ENCODE measurements at places on chromosomes 7 and 10.
A peak's percentile ranks its signal among the peaks of the same experiment; 100 is the strongest.

DNA sequence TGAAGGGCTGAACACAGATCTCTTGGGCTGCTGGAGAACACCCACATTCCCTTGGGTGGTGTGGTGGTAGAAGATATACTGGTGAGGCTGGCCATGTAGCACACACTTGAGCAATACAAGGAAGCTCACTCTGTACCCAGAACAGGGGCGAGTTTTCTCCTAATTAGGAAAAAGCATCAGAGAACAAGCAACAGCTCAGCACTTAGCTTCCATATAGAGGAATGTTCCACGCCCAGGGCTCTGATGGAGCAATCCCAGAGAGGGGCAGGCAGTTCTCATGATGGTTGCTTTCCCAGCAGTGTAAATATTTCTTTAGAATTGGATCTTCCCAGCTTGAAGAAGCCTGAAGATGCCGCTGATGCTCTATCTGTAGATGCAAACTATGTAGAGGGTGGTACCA lies 21.0 kb upstream of the PNLIP start:
- DNase-seq = no peak

- no peak for DNase-seq
Observed at GRCh38 chr7:132636581-132636980, 60.3 kb upstream of the PLXNA4 start.

GRCh38 chr10:60099998-60100747 lies 193.8 kb upstream of the CCDC6 start:
- no peak for DNase-seq

GRCh38 chr7:151756076-151756731 lies 120.7 kb downstream of the PRKAG2 start:
- DNase-seq = no peak

DNA sequence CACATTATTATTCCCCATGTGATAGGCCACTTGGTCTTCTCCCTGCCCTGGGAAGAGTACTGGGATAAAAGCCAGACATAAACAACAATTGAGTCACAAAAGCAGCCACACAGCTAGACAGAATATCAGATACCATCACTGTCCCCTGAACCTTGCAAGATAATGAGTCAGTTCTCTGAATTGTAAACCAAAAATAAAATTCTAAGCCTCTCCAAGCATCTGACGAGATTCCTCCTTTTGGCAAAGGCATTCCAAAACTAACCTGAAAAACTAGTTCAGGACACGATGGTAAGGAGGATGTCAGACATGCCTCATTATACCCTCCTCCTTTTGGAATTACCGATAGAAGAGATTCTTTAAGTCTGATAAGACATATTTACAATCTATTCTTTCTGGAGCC lies 450.7 kb downstream of the HTR7 start:
- no peak for DNase-seq

DNA sequence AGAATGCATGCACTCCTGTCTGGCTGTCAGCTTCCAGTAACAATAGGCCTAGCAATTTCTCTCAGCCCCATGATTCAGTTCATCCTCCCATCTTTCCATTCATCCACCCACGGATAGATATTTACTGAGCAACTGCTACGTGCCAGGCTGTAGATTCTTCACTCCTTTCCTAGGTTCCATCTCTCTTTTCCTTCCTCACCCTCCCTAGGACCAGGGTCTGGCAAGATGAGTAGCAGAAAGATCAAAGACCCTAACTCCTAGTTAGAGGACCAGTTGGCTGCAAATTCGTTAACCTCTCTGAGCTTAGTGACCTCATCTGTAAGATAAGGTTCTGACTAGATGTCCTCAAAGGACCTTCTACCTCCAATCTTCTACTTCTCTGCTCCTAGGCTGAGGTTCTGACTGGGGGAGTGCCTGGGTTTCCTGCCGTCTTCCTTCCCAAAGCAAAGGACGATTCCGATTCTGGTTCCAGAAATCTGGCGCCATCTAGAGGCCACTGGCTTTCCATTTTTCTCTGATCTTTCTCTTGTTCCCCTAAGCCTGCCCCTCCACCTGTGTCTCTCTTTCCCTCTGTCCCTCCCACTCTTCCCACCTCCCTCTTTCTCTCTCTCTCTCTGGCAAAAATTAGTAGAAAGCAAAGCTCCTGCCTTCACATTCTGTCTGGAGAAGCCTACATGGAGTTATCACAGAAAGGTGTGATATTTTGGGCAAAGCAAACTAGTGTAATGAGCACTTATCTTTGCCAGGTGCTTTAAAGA lies 26.2 kb downstream of the TBATA start:
- peak; percentile 61 for DNase-seq

- no peak for DNase-seq
Observed at GRCh38 chr10:2703953-2704352, 363.4 kb upstream of the PFKP start.

- no peak for DNase-seq
Observed at GRCh38 chr7:123773481-123773880, 24.7 kb upstream of the WASL start.

DNA sequence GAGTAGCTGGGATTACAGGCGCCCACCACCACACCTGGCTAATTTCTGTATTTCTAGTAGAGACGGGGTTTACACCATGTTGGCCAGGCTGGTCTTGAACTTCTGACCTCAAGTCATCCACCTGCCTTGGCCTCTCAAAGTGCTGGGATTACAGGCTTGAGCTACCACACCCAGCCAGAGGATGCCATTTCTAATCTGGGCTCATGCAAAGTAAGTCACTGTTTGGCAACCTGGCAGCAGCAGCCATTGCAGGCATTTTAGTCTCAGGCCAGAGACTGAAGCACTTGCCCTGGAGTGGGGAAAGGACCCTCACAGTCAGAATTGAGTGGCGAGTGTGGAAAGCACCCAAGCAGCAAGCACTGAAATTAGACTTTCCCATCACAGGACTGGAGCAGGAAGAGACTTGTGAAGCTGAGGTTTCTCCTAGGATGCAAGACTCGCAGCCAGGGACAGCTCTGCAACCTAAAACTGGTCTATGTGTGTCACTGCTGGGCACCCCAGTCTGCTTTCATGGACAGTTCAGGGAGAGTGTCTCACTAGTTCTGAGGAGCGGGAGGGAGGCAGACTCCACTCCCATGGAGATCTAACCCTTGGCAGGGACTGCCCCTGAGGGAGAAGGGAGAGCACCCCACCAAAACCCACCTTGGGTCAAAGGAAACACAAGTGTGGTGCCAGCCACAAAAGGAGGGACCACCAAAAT lies 27.6 kb downstream of the SNX13 start:
- DNase-seq = no peak

- DNase-seq = no peak
Observed at GRCh38 chr7:84700563-84701370, 486.1 kb downstream of the SEMA3D start.

GRCh38 chr7:157523766-157524421 lies 187.1 kb downstream of the DNAJB6 start:
- DNase-seq = no peak

- DNase-seq = no peak
Observed at GRCh38 chr10:11012421-11013295, 5.0 kb upstream of the CELF2 start.

DNA sequence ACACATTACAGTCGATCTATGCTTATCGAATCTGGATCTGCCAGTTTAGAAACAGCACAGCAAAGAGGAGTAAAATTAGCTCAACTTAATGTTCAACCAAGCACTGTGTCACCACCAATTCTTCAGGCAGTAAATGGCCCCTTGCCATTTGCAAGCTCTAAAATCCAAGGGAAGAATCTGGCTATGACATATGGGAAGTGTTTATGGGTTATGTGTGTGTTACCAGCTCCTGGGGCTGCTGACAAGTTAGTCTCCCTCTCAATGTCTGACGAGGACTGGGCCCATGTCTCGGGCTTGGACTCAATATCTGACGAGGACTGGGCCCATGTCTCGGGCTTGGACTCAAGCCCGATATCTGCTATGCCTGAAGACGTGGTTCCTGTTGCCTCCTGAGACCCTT lies 5.7 kb upstream of the ITIH2 start:
- no peak for DNase-seq

GRCh38 chr10:114634609-114634979 lies 23.5 kb downstream of the ABLIM1 start:
- no peak for DNase-seq

DNA sequence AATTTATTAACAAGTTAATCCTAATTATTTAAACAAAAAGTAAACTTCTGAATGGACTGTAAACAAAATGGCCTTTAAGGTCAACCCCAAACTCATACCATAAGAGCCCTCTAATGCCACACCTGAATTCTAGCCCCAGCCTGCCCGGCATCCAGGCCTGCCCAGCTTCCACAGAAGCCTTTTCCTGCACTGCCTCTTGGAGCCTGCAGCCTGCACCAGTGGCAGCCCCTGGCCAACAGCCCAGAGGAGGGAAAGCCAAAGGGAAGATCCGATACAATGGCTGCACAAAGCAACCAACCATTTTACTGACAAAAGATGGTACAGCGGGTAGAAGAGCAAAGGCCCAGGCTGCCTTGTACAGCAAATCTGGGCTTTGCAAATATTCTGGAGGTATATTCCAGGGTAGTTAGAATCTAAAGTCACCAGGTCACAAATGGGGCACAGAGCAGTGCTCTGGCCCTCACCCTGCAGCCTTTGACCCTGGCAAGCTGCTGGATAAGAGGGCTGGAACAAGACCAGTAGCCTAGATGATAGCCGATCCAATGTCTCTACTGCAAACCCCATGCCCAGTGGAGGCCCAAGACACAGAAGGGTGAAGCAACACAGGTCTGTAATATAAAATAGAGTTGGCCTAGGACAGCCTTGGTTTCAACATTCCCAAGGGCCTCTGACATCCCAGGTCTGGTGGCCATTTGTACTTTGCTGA lies 12.5 kb upstream of the CH25H start:
- DNase-seq = no peak

DNA sequence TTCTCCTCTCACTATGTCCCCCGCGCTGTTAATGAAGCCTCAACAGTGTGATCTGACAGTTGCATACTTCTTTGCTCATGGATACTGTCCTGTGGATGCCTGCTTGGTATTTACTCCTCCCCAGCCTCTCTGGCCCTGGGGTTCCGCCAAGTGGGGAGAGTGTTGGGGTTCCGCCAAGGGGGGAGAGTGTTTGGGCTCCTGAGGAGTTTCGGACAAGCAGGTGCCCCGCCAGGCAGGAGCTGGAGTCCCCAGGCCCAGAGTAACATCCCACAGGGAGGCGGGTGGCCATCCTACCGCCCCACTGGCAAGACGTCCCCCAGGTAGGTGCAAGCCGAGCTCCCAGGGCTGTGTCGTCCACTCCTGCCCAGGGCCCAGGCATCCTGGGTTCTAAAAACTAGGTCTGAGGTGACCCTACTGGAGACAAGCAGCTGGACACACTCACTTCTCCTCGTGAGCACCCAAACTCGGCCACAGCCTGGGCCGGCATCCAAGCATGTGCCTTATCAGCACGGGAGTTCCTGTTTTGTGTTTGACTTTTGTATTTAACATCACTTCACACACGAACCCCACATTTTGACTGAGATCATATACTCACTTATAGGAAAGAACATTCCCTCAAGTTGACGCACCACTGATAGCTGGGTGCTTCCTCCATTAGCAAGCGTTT lies 34.2 kb downstream of the CAMK2B start:
- peak; percentile 5 for DNase-seq

GRCh38 chr10:29760138-29760900 lies 125.5 kb upstream of the SVIL start:
- no peak for DNase-seq

GRCh38 chr10:34016576-34016975 lies 682.1 kb upstream of the NRP1 start:
- no peak for DNase-seq

DNA sequence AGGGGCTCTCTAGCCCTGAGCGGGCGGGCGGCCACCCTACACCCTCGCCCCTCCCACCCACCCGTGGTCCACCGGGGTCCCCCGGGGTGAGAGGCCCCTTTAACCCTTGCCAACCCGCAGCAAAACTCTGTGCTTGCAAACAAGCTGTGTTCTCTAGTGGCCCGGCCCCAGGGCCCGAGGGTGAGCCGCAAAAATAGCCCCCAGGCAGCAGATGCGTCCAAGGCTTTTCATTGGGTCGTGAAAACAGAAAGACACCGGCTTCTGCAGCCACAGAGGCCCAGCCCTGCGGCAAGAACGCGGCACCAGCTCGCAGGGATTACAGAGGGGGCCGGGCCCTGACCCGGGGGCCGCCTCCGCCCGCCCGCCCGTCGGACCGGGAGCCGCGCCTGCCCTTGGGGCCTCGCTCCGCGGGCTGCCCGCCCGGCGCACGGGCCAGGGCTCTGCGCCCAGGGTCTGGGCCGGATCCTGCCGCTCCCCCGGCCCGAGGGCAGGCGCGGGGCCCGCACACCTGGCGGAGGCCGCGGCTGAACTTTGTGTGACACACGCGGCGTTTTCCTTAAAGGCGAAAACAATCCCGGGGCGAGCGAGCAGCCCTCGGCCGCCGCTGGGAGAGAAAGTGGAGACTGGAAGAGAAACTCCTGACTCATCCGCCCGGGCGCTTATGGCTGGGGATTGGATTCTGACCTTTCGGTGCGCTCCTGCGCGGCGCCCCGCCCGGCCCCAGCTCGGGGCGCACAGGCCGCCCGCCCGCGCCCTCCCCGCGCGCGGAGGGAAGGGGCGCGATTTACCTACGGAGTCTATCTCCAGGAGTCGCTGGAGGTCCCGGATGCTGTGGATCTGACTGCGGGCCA lies 2.8 kb downstream of the PDGFA start:
- DNase-seq = no peak

DNA sequence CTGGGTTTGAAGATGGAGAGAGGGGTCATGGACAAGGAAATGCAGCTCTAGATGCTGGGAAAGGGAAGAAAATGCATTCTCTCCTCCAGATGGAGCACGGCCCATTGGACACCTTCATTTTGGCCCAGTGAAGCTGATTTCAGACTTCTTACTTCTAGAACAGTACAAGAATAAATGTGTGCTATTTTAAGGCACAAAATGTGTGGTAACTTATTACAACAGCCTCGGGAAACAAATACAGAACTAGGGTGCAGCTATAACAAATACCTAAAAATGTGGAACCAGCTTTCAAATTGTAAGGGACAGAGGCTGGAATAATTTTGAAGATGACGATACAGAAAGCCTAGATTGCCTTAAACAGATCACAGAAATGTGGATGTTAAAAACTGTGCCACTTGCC lies 54.1 kb downstream of the CYTH3 start:
- DNase-seq = no peak

- no peak for DNase-seq
Observed at GRCh38 chr10:126092366-126093215, 196.2 kb downstream of the FANK1 start.

DNA sequence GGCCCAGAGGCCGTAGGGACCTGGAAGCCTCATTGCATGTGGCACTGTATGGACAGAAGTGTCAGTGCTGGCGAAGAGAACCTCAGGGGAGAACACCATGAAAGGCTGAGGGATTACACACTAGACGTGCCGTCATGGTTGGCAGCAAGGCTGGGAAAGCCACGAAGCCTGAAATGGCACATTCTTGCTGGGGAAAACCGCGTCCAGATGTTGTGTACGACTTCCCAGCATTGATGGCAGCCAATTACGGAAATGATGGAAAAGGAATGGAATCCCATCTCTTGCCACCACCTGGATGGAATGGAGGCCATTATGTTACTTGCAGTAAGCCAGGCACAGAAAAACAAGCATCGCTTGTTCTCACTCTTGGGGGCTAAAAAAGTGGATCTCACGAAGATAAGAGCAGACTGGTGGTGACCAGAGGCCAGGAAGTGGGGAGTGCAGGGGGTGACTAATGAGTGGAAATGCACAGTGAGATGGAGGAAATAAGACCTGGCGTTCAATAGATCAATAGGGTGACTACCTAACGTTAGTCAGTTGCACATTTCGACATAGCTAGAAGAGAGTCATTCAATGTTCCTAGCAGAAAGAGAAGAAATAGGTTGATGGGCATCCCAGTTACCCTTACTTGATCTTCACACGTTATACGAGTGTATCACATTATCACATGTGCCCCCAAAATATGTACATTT lies 14.6 kb upstream of the PWWP2B start:
- no peak for DNase-seq

GRCh38 chr10:101217450-101218281 lies 11.6 kb downstream of the LBX1 start:
- no peak for DNase-seq

Measured in GM12891 (cell line).